Activated CD4-positive, alpha-beta T cell treated with anti-CD3 and anti-CD28 coated beads, Interleukin-2, amount 10 ng/mL, durations not matched to agents 7 days and 5 days (primary cell): ENCODE measurements at places on chromosomes 6 and 20.
A peak's percentile ranks its signal among the peaks of the same experiment; 100 is the strongest.

DNA sequence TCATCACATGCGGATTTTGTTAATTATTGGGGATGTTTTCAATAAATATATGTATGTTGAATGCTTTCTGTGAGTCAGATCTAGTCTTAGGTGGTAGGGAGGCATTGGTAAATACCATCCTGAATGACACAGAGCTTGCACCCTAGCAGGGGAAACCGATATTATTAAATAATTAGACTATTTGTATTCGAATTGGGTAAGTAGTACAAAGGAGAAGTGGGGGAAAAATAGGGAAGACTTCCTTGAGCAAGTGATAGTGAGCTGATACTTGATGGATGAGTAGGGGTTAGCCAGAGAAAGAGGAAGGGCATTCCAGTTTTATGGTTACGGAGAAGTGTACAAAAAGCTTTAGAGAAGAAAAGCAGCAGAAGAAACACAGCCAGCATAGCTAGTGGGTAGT lies 1.5 kb downstream of the RIOK1 start:
- DNase-seq: no peak

DNA sequence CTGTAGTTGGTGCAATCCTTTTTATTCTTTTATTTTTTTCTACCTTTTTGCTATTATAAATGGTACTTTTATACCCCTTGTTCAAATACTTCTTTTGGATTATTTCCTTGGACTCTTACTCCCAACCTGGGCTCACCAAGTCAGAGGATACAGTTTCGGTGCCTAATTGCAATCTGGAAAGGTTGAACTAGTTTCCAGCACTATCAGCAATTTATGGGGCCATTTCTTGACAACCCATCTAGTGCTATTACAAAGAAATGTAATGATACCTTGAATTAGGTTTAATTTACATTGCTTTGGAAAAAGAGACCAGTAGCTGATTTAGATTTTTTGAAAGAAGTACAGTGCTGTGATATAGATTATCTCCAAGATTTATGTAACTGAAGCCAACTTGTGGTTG lies 5.2 kb downstream of the PTPRA start:
- DNase-seq: no peak

- DNase-seq: no peak
Observed at GRCh38 chr6:1335367-1336037, 23.6 kb downstream of the FOXQ1 start.

DNA sequence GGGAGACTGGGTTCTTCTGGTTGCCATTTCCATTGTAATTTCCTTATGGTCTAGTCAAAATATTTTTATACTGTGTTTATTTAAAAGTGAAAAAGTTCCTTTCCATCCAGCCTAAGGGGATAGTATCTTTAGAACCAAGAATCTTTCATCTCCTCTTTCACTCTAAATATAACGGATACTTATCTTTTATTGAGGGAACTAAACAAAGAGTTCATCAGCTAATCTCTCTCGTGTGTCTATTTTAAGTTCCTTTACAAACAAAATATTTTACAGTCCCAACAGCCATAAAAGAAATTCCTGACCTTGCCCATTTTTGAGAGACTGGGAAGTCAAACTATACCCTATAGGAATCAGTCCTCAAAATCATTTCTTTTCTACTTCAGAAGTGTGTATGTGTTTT lies 232.7 kb downstream of the NKAIN2 start:
- no peak for DNase-seq

- DNase-seq: no peak
Observed at GRCh38 chr6:166954118-166954713, 2.1 kb downstream of the RNASET2 start.

DNA sequence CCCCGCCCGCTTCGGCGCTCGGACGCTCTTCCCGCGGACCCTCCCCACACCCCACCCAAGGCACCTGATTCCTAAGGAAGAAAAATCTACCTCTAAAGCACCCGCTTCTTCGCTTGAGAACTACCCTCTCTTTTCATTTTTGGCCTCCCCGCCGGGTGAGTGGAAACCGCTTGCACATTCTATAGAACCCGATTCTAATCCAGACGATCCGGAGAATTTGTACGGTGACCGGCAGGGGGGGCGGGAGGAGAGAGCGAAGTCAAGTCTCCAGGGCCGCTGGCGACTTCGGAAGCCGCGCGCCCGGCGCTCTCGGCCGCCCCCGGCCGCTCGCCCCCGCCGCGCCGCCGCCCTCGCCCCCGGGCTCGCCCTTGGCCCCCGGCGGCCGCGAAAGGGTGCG lies at the start of gene RBM24:
Gene RBM24 (plus strand): TSS at position 262 of the 397 bp plus-strand sequence. CDS start 221 bp downstream, outside the sequence.
- DNase-seq: peak; percentile 43

DNA sequence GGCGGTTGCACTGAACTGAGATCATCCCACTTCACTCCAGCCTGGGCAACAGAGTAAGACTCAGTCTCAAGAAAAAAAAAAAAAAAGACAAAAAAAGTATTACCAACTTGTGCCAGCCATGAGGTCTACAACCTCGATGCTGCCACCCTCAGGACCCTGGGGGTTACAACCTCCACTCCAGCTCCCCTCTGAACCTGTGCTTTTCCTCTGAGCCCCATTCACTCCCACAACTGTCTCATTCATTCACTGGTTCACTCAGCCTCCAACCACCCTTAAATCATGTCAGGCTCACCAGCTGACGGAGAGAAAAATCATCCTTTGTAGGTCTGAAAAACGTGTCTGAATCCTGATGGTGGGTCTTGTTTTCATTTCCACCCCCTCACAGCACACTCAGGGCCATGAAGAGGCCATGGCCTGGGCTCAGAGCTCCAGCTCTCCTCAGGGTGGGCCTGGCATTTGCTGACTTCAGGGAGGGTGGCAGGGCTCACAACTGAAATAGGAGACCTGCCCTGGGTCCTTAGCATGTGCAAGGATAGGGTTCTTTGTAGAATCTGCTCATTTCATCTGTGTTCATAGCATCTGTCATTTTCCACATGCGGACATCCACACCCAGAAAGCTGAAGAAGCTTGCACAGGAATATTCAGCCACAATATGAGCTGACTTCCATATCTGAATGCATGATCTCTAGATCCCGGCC lies 1.9 kb upstream of the ULBP1 start:
- peak; percentile 41 for DNase-seq

GRCh38 chr20:25470045-25470444 lies 62.6 kb downstream of the GINS1 start:
- DNase-seq: peak; percentile 51

- no peak for DNase-seq
Observed at GRCh38 chr6:17998442-17998841, 11.0 kb upstream of the KIF13A start.

- peak; percentile 64 for DNase-seq
Observed at GRCh38 chr6:137715589-137716045, 151.4 kb upstream of the TNFAIP3 start.

DNA sequence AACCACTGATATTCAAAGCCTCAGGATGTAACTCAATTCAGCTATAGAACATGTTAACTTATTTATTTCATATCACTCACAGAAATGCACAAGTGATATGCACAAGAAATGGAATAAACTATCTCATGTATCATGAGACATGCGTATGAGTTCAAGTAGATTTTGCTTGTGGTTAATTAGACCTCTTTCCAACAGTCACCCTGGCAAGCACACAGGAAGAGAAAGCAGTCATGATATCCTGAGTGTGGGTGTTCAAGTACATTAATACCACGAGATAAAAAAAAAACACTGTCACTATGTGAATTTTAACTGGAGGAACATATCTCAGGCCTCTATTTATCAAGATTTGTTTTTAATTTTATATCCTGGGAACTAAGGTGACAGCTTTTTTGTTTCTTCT lies 64.2 kb downstream of the LAMP5 start:
- DNase-seq: no peak

DNA sequence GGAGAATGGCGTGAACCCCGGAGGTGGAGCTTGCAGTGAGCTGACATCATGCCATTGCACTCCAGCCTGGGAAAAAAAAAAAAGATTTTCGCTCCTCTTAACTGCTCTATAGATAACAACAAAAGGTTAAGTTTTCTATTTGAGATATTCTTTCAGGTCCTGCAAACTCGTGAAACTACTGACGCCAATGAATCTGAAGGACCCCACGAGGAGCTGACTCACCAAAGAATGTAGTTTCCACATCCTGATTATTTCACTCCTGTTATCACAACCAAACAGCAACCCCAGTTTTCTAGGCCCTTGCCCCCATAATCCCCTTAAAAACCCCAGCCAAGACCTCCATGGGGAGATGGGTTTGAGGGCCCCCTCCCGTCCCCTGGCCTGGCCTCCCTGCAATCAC lies 58.7 kb downstream of the OTOR start:
- no peak for DNase-seq

DNA sequence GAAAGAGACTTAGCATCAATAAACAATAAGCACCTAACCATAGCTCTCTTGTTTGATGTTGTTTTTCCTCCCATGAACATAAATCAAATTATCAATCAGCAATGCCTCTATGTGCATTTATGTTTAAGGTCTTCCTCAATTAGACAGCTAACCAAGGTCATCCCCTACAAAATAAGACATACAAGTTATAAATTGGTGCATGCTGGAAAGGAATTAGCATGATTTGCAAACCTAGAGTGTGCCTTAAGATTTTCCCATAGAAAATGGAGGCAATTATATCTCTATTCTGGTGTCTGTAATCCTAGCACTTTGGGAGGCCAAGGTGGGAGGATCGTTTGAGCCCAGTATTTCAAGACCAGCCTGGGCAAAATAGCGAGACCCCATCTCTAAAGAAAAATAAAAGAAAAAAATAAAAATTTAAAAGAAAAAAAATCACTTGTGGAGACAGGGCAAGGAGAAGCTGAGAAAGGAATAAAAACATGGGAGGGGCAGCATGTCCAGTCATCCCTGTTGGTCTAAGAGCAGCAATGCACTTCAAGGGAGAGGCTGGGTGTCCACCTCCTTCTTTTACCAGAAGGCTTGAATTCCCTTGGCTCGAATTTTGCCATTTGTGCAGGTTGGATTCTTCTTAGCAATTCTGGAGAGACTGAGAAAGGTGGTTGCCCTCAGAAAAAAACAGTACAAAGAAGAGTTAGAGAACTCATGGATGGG lies 9.3 kb upstream of the SLPI start:
- no peak for DNase-seq

DNA sequence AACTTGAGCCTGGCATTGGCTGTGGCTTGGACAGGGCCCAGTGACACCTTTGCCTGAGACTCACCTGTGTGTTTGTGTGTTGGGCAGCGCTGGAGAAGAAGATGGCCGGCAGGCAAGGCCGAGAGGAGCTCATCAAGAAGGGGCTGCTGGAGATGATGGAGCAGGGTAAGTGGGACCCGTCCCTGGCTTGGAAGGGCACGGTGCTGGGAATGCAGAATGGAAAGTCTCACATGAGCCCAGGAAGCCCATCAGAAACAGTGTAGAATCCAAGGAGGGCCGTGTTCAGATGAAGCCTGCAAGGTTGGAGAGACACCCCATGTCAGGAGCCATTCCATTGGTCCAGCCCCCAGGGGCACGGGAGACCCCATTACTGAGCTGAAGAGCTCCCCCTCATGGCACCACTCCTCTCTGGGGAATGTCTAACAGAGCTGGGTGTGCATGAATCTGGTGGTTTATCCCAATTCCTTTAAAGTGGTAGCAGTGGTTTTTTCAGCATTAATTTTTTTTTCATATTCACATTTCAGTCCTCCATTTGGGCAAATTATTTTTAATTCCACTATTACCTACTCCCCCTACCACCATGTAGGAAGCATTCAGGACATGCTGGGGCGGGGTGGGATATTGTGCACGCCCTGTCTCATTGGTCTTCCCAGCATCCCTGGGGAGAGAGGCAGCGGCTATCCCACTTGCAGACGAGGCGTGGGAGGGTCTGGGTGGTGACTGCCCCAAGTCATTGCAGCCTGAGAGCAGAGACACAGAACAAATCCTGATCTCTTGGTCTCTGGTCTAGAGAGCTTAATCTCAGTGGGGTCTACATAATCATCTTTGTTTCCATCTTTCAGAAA lies 143.6 kb downstream of the PHACTR3 start:
- DNase-seq: no peak

DNA sequence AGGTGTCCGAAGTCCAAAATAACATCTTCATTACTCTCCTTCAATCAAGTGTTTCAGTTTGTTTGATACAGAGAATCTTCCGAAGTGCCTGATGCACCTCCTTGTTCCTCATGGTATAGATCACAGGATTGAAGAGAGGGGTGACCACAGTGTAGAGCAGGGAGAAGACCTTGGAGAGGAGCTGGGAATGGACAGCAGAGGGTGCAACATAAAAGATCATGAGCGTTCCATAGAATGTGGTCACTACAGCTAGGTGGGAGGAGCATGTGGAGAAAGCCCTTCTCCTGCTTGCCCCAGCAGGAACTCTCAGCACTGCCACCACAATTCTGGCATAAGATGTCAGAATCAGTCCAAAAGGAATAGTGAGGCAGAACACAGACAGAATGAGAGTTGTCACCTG lies 11.9 kb downstream of the OR12D1 start:
- no peak for DNase-seq

- DNase-seq: no peak
Observed at GRCh38 chr6:132253211-132253610, 148.1 kb downstream of the MOXD1 start.

GRCh38 chr20:63430891-63431290 lies 41.6 kb downstream of the KCNQ2 start:
- DNase-seq: no peak

DNA sequence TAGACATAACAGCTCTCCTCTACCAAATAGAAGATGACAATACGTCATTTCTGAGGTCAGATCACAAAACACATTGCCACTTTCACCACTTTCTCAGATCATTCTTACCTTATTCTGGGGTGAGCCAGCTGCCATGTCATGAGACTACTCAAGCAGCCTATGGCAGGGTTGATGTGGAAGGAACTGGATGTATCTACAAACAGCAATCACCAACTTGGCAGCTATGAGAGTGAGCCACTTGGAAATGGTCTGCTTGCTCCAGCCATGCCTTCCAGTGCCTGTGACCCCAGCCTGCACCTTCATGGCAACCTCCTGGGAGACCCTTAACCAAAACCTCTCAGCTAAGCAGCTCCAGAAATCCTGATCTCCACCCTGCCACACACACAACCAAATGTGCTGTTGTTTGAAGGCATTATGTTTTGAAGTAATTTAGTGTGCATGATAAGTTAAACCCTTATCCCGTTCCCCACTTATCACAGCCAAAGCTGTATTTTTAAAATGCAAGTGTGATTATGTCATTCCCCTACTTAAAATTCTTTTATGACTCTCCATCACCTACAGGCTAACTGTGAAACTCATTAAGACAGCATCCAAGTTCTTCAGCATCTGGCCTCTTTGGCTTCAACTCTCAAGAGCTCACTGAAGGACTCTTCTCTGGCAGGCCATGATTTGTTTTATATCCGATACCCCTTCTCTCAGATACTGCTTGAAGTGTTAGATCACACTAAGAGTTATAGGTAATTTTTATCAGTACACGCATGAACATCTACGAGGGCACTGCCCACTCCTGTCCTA lies 150.6 kb downstream of the LY86 start:
- no peak for DNase-seq

- DNase-seq: no peak
Observed at GRCh38 chr20:45788351-45788750, 3.3 kb downstream of the WFDC3 start.

GRCh38 chr6:169479783-169480495 lies 221.9 kb downstream of the WDR27 start:
- DNase-seq: no peak
